A549 treated with Mapracorat at 1 μM for 4 hours (cell line): ENCODE measurements at places on chromosomes 16 and 17. TPM values are rescaled to one million over a fixed set of nuclear protein-coding genes. Genes with fewer than 3 reads are reported as not detected.

Gene CARD14
- total RNA-seq, result 0.11 to 0.50 TPM (median 0.30 TPM) in 5 replicates

Gene TNRC6C
- 1.4 to 3.5 TPM (median 2.0 TPM) in 5 replicates for total RNA-seq

Gene C16orf54
- total RNA-seq, result not detected in 5 replicates

Gene CDK3
- total RNA-seq, result 4.2 to 6.2 TPM (median 4.7 TPM) in 5 replicates

Gene KRTAP2-1
- total RNA-seq, result not detected in 5 replicates

Gene SLC2A4
- 0.28 to 0.57 TPM (median 0.35 TPM) in 5 replicates for total RNA-seq

Gene ACD
- total RNA-seq, result 25.9 to 36.9 TPM (median 36.1 TPM) in 5 replicates

Gene REXO5
- 4.0 to 5.2 TPM (median 4.6 TPM) in 5 replicates for total RNA-seq

Gene GRB7
- 3.0 to 4.9 TPM (median 4.4 TPM) in 5 replicates for total RNA-seq

Gene TMEM98
- total RNA-seq, result 42.5 to 53.4 TPM (median 46.5 TPM) in 5 replicates
